Stimulated activated naive CD8-positive, alpha-beta T cell treated with anti-CD3 and anti-CD28 coated beads, Interleukin-15, amount 100 ng/mL, for 72 hours (primary cell): ENCODE measurements at places on chromosomes 2 and 18.

- DNase-seq = no peak
These were observed 82.8 kb downstream of the MARCHF4 start for GRCh38 chr2:216289470-216289869.

DNA sequence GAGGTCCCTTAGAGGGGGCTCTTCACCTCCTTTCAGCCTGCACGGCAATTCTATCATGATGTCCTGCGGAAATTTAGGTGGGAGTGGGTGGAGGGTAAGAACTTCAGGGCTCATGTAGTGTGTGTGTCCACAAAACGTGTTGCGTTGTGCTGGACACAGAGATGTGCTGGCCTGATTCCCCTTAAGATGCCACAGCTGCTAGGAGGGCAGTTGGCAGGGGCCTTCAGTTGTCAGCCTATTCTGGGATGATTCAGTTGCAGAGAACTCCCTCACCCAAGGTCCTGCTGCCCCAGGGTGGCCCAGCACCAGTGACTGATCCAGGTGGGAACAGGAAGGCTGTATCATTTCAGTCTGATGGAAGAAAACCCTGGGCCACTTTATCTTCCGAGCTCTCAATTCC lies 1.0 kb upstream of the HJURP start:
- DNase-seq = no peak

- no peak for DNase-seq
These were observed 27.5 kb upstream of the C18orf32 start for GRCh38 chr18:49514577-49514976.

DNA sequence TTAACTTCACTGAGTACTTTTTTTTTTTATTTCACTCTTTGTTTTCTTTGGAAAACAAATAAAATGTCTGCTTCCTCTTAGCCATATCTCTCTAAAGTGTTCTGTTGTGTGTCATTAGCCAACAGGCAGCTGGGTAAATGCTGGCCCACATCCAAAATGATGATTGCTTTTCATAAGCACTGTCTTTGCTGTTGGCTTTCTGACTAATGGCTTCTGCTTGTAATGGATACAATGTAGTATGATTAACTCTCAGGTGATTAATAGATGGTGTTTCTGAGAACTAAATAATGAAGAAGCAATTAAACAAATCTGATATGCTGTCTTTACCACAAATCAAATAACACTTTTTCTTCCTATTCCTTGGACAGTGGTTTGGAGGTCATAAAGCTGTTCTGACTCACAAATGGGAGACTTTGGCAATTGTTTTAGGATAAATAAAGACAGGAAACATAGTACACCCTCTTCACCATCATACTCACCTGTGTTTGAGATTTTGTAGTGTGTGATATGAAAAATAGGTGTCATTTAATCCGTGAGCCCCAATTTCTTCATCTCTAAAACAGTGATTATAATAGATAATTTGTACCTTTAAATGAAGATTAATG lies 888.4 kb downstream of the TSN start:
- no peak for DNase-seq

GRCh38 chr2:85265304-85265703 lies 62.5 kb downstream of the TGOLN2 start:
- no peak for DNase-seq

- DNase-seq = no peak
These were observed 41.9 kb downstream of the MBP start for GRCh38 chr18:77090546-77091174.

DNA sequence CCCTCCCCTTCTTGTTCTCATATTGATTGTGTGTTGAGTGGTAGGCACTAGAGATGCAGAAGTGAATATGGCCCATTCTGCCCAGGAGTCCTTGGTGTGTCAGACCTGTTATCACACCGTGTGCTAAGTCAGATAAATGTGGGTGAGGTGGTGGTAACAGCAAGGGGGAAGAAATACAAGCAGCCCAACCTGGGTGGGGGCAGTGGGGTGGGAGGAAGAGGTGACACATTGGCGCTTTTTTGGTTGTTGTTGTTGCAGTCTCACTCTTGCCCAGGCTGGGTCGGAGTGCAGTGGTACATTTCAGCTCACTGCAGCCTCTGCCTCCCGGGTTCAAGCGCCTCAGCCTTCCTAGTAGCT lies 12.8 kb downstream of the B3GNT2 start:
- DNase-seq = no peak

- DNase-seq = no peak
These were observed 126.0 kb downstream of the SP100 start for GRCh38 chr2:230541934-230542380.

DNA sequence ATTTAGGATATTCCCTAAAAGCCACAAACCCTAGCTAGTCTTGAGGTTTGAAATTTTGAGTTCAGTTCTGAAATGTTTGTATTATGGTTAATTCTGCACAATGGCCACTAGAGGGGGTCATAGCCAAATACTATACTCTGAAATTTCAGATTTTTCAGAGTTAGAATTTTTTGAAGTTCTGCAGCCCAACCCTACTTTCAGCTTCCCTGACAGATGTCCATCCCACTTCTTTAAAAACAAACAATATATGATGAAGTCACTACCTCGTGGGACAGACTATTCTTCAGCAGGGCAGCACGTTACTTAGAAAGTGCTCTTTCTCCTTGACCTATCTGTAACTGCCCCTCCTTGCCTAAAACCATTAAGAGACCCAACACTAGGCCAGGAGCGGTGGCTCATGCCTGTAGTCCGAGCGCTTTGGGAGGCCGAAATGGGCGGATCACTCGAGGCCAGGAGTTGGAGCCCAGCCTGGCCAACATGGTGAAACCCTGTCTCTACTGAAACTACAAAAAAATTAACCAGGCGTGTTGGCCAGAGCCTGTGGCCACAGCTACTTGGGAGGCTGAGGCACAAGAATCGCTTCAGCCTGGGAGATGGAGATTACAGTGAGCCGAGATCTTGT lies 48.2 kb upstream of the PAPOLG start:
- DNase-seq = peak; percentile 8

GRCh38 chr2:199660167-199660566 lies 190.8 kb downstream of the FTCDNL1 start:
- no peak for DNase-seq

- DNase-seq = no peak
These were observed 30.1 kb upstream of the RAB27B start for GRCh38 chr18:54798186-54798585.

GRCh38 chr2:231634951-231635875 lies 42.5 kb downstream of the TEX44 start:
- DNase-seq = no peak

GRCh38 chr18:49980896-49981295 lies 167.6 kb upstream of the ACAA2 start:
- no peak for DNase-seq

DNA sequence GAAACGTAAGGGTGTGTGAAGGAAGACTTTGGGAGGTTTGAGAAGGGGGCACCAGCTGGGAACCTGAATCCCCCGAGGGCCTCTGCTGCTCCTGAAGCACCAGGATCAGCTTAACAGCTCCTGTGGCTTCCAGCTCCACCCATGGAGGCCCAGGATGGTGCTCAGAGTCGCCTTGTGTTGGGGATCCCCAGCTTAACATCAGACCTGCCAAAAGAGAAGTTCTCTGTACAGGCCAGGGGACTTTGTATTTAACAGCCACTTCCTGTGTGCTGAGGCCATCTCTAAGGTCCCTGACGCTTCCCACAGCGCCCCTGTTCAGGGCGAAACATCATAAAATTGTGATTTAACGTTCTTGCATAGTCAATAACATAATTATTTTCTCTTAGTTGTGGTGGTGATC lies 77.5 kb downstream of the NCK2 start:
- no peak for DNase-seq

DNA sequence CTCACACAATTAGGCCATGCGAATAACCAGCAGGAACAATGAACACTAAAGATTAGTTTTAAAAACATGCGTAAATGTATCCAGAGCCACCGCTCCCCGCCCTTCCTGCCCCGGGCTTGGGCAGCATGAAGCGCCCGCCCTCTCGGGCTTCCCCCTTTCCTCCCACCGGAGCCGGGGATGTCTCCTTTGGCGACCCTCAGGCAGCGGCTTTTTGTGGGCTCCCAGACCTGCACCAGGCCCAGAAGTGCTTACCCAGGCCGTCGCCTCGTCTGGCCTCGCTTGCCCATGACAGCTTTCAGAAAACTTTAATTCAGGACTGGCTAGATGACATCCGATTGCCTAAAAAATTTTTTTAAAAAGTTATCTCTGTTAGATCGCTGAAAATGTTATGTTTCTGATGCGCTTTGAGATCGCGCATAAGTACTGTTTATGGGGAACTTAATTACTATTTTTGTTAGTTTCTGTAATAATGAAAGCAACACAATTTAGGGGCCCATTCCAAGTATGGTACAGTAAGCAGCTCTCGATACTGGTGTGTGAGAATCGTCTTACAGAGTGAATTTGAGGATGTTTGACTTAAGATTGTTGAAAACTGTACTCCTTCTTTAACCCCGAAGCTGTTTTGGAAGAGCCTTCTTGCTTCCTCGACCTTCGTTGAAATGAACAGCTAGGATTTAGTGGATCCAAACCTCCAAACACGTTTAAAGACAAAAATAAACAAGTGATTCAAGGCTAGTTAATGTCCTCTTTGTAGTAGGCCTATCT lies 1.1 kb downstream of the MAP3K20 start:
- no peak for DNase-seq

GRCh38 chr2:171146633-171147032 lies 14.1 kb downstream of the TLK1 start:
- no peak for DNase-seq

DNA sequence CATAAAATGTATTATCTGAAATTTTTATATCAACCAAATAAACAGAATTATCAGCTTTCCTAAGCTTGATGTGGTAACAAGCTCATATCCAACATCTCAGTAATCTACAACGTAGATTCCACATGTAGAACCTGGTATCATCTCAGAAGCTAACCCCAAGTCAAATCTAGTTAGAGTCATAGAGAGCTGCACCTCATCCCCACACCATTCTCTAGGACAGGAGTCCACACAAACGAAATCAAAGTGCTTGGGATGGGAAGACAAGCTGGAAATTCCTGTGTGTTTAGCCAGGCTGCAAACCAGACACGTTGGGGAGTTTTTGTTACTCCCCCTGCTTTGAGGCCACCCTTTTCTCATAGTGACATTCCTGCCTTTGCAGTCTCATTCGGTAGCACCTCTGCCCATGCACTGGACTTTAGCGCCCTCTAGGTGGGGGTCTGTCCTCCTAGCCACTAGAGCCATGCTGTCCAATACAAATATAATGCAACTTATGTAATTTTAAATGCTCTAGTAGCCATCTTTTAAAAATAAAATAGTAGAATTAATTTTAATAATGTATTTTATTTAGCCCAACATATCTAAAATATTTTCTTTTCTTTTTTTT lies 28.1 kb upstream of the SATB2 start:
- peak; percentile 37 for DNase-seq

DNA sequence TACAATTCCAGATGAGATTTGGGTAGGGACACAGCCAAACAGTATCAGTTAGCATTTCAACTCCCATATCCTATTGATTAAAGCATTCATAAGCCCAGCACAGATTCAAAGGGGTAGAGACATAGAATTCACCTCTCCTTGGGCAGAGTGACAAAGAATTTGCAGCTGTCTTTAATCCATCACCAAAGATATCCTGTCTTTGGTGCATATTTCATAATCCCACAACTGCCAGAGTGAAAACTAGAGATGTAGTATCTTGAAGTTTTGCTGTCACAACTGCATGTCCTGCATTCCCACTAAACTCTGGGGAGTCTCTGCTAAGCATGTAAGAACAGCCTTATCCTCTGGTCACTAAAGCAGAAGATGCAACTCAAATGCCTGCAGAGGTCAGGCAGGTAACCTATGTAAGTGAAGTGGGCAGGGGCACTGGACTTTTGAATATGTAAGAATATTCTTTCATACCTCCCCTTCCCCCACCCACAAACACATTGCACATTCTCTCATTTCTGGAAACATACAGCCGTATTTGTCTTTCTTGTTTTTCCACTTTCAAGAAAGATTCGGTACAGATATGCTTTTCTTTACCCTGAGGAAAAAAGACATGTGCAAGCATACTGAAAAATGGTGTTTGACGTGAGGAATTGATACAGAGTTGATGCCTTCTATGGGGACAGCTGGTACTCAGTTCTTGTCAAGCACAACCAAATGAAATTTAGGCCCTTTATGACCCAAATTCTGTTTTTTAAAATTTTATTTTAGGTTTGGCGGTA lies 283.1 kb downstream of the SP3 start:
- DNase-seq = no peak

- DNase-seq = no peak
These were observed 602.2 kb downstream of the XIRP2 start for GRCh38 chr2:167490455-167490854.

- DNase-seq = no peak
These were observed 292.0 kb downstream of the ZNF804A start for GRCh38 chr2:184890311-184890710.

- peak; percentile 39 for DNase-seq
These were observed 1.5 kb upstream of the SLC30A3 start for GRCh38 chr2:27264253-27264752.

GRCh38 chr2:75268112-75268511 lies 68.8 kb upstream of the TACR1 start:
- no peak for DNase-seq

DNA sequence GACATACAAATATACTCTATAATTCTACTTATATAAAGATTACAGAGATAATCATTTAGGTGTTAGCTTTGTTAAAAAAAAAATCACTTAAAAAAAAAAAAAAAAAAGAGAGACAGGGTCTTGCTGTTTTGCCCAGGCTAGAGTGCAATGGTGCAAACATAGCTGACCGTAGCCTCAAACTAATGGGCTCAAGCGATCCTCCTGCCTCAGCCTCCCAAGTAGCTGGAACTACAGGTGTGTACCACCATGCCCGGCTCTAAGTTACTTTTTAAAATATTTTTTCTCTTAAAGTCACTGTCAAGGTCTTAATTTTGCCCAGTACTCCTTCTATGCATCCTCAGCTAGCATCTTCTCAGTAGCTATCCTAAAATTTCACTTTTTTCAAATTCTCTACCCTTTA lies 77.2 kb upstream of the SLC25A52 start:
- DNase-seq = no peak

- no peak for DNase-seq
These were observed 178.4 kb upstream of the LHCGR start for GRCh38 chr2:48933828-48934497.

- no peak for DNase-seq
These were observed 474.9 kb downstream of the NRXN1 start for GRCh38 chr2:50556934-50557575.

DNA sequence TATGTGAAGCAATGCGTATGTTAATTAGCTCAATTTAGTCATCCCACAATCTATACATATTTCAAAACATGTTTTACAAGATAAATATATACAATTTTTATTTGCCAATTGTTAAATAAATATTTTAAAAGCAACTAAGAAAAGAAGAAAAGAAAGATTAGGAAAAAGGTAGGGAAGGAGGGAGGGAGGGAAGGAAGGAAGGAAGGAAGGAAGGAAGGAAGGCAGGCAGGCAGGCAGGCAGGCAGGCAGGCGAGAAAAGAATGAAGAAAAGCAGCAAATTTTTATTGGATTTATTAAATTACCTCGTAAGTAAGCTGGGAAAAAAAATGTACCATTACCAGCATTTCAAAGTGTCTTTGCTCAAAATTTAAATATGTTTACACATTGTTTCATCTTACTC lies 30.5 kb downstream of the NOL4 start:
- no peak for DNase-seq

DNA sequence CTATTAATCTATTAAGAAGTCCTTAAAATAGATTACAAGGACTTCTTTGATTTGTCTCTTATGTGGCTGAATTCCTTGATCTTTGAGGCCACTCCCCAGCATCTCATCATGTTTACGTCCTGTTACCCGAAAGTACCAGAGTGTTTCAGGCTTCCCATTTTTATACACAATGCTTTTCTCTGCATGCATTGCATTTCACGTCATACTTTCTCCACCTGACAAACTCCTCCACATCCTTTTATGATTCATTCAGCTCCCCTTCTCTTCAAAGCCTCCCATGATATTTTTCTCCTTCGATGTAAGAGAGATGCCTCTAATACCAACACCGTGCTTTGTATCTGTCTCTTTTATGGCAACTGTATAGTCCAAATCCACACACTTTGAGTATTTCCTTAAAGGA lies 379.0 kb upstream of the CRIM1 start:
- no peak for DNase-seq
